ENCODE measurements at places on chromosomes 12 and 14.

GRCh38 chr12:77599782-77600467 lies 230.8 kb upstream of the NAV3 start:
- DNase-seq: no peak

GRCh38 chr14:53149668-53150316 lies 3.3 kb downstream of the DDHD1 start:
- no peak for DNase-seq

DNA sequence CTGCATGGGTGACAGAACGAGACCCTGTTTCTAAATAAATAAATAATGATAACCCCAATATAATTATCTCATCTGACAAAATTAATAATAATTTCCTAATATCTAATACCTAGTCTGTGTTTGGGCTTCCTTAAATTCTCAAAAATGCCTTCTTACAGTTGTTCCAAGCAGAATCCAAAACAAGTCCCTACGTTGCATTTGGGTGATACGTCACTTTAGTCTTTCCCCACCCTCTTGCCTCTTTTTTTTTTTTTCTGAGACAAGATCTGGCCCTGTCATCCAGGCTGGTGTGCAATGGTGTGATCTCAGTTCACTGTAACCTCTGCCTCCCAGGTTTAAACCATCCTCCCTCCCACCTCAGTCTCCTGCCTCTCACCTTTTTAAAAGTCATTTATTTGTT lies 26.7 kb downstream of the VEZT start:
- no peak for DNase-seq

GRCh38 chr14:104887623-104888488 lies 22.8 kb downstream of the CEP170B start:
- no peak for DNase-seq

DNA sequence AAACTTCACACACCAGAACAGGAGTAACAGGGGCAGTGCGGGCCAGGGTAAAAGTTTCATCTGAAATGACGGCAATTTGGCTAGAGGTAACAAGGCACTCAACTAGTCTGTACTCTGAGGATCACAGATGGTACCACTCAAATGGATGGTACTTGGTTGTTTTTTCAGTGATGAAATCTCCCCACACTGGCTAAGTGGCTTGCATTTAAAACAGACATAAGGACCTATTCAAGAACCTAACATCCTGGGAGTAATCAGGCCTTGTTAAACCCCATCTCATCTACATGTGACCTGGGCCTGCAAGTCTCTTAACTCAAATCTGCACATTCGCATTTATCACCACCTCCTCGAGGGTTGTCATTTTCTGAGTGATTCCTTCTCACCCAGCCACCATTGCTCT lies 90.8 kb downstream of the PRKAB1 start:
- DNase-seq: no peak

DNA sequence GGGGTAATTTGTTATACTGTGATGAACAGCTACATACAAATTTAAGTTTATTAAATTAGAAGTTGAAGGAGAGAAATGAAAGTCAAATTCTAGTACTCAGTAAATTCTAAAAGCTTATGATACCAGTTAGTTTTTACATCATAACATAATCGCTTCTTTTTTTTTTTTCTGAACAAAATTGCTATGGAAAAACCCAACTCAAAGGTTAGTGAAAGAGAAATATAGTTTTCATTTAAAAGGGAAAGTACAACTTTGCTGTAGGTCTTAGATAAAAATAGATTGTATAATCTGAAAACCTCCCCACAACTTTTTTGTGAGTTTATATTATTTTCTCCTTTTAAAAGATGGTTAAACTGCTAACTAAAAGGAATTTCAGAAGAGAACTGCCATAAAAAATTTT lies 53.7 kb upstream of the LRRK2 start:
- no peak for DNase-seq

GRCh38 chr12:86724716-86725115 lies 468.5 kb upstream of the MGAT4C start:
- no peak for DNase-seq

DNA sequence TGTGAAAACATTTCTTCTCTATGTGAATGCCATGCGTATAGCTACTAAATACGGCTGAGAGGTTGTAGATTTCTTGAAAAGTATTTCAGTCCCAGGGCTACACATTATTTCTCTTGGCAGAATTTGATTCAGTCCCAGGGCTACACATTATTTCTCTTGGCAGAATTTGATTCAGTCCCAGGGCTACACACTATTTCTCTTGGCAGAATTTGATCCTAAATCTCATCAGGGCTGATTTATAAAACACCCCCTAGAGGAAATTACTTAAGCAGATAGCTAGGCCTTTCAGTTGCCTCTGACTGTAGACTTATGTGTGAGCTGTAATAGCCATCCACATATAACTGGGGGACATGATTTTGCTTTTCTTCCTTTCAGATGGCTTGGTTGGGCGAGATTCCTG lies 50.4 kb downstream of the AK7 start:
- no peak for DNase-seq

DNA sequence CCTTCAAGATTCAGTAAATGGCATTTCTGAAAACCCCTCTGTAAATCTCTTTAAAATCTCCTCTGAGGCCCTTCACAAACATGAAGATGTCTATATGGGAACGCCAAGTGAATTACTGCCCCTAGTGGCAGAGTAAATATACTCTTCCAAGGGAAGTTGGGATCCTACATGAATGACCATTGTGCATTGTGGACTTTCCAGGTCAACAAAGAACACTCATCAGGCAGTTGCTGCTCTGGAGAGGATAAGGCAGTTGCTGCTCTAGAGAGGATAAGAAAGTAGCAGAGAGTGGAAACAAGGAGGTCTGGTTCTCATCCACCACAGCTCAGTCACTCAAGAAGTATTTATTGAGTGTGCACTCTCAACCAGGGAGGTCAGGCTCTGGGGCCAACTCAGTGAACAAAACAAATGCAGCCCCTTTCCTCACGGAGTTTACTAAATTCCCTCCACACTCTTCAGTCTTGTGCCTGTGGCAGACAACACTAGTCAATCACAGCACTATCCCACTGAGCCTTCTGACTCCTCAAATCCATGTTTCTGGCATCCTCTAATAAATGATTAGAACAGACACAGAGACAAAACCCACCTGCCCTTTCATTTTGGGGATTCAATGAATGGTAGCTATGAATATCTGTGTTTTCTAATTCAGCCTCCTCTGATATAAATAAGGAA lies 52.9 kb downstream of the SVOP start:
- DNase-seq: no peak

GRCh38 chr12:113318900-113319628 lies 15.8 kb downstream of the SLC8B1 start:
- DNase-seq: no peak

- DNase-seq: no peak
Measured at GRCh38 chr12:106190581-106190980, 51.8 kb upstream of the NUAK1 start.

DNA sequence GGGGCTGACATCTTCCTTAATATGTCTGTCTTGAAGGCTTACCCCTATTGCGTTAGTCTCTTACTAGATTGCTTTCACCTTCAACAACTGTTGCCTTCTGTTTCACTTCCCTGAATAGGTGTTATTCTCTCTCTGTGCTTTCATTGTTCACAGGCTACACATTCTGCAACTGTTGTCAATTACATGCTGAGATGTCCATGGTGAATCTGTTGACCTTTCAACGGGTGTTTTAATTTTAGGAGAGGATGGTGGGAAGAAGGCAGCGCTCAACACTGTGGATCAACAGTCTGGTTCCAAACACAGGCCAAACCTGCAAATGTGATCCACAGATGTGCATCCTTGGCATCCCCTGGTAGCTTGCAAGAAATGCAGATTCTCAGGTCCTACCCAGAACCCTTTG lies 101.9 kb downstream of the DACT1 start:
- DNase-seq: no peak

- DNase-seq: no peak
Measured at GRCh38 chr12:118013283-118013682, 3.2 kb upstream of the RFC5 start.

DNA sequence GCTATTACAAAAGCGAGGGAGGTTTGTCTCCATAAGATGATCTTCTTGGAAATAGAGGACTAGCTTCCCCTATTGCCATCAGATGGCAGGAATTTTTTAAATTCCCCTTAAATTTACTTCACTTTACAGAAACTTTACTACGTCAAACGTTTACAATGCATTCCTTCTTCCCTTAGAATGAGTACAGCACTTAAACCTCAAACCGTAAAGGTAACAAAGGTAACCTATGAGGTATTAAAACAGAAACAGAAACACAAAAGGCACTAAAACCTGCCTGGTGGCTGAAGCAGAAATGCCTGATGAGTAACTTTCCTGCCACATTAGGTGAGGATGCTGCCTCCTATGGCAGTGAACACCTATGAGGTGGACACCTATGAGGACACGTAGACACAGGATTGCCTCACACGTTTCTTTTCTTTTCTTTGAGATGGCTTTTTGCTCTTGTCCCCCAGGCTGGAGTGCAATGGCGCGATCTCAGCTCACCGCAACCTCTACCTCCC lies 25.0 kb downstream of the DIO2 start:
- DNase-seq: no peak

DNA sequence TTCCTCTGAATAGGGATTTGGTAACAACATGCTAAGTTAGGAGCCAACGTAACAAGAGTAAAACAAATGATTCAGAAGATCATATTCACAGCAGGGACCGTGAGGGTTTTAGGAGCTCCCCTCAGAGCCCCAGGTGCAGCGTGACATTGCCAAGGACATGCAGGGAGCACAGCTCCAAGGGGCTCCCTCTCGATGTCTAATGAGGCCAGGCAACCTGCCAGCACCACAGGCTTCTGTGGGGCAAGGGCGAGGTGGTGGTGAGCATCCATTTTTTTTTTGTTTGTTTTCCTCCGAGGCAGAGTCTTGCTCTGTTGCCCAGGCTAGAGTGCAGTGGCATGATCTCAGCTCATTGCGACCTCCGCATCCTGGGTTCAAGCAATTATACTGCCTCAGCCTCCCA lies 95.1 kb upstream of the PTPRB start:
- DNase-seq: no peak

DNA sequence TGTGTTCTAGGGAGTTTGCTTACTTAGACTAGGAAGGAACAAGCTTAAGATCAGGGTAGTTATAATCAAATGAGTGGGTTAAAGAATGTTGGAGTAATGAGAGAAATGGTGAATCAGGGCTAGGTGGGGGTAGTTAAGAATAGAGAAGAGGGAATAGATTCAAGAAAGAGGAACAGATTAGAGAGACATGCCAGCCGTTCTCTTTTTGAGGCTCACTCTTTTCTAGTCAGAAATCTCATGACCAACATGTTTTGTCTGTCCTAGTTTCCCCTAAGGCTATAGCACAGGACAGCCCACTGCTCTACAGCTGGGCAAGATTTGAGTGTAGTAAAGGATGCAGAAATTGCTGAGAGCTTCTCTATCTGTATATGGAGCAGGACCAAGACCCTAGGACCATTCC lies 258.4 kb downstream of the AKAP6 start:
- DNase-seq: no peak

DNA sequence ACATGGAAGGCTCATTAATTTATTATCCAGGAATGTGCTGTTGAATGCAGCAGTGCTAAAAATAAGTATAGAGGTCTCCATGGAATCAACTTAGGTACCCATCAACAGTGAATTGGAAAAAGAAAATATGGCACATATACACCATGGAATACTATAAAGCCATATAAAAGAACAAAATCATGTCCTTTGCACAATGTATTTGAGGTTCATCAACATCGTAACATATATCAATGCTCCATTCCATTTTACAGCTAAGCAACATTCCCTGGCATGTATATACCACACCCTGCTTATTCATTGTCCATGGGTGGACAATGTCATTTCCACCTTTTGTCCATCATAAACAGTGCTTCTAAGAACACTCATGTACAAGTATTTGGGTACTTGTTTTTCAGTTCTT lies 147.8 kb upstream of the RASSF8 start:
- DNase-seq: no peak

GRCh38 chr14:105439710-105440553 lies 20.3 kb downstream of the MTA1 start:
- DNase-seq: no peak

DNA sequence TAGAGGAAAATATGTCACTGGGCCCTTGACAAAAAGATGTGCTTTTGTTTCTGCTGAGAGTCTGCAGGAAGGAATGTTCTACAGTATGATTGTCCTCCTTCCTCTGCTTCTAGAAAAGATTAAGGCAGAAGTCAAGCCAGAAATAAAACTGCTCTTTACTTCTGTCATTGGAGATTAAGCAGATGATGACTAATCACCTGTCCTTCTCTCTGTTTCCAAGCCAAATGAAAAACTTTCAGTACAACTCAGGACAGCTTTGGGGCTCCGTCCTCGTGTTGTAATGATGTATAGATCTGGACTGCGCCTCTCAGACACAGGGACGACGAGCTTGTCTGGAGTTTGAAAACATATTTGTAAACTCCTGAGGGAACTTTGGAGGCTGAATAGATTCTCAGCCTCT lies 159.3 kb downstream of the DYRK2 start:
- DNase-seq: no peak

- no peak for DNase-seq
Measured at GRCh38 chr12:48716168-48716492, 377 bp downstream of the CCNT1 start.

DNA sequence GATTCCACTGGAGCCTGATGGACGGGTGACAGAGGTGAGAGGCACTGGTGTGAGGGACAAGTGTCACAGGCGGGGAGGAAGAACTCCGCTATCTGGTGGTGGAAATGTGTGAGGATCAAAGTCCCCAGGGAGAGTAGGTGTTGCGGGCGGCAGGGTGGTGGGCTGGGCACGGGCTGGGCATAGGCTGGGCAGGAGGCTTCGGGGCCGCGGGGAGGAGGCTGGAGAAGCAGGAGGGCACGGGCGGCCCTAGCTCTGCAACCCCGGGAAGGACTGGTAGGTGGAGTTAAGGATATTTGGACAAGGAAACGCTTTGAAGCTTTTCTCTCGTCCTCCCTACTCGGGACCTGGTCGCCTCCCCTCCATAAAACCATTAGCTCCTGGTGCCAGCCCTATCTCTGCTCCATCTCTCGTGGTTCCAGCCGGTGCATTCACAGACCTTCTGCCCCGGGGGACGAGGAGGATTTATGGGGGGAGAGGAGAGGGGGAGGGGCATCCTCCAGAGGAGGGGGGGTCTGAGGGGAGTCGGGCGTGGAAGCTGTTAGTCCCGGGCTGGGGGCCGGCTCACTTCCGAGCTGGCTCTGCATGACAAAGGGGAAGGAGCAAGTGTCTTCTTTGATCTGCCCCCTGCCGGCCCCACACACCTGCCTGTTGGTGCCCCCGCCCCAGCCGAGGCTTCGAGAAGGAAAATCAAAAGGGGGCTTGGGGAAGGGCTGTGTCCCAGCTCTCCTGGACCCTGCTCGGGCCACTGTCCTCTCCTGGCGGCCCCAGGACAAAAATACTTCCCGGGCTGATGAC lies 504 bp downstream of the WNT5B start:
- no peak for DNase-seq
